ENCODE measurements at places on chromosomes 2 and 18. TPM values are rescaled to one million over a fixed set of nuclear protein-coding genes. Genes with fewer than 3 reads are reported as not detected.

DNA sequence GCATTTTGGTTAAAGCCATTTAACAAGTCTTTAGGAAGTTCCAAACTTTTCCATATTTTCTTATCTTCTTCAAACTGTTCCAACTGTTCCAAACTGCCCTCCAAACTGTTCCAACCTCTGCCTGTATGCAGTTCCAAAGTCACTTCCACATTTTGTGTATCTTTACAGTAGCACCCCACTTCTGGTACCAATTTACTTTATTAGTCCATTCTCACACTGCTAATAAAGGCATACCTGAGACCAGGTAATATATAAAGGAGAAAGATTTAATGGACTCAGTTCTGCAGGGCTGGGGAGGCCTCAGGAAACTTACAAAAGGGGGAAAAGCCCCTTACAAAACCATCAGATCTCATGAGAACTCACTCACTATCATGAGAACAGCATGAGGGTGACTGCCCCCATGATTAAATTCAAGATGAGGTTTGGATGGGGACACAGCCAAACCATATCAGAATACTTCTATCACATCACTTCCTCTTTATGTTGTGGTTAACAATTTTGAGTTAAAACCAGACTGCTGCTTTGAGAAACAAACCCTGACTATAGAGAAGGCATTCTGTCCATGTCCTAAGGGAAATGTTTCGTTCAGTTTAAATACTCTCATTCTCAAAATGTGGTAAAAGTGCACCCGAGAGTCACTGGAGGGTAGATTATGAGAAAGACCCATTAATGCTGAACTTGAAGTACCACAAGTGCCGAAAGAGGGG lies 11.0 kb downstream of the IL18R1 start:
- no peak for DNase-seq

PSME4 gene
- total RNA-seq: 22.6 TPM

GRCh38 chr2:19807346-19807745 lies 94.4 kb downstream of the TTC32 start:
- no peak for DNase-seq

GNLY gene
- total RNA-seq: not detected

ZBTB7C gene
- total RNA-seq: 6.2 TPM

GRCh38 chr18:48079885-48080284 lies 149.4 kb upstream of the SMAD2 start:
- no peak for DNase-seq

GRCh38 chr18:10893196-10893595 lies 256.2 kb downstream of the PIEZO2 start:
- DNase-seq: no peak

IGFBP5 gene
- 132 TPM for total RNA-seq

CTLA4 gene
- not detected for total RNA-seq

- DNase-seq: peak; percentile 72
Measured at GRCh38 chr2:23497063-23497462, 112.1 kb downstream of the KLHL29 start.

LOXL3 gene
- 23.7 TPM for total RNA-seq

DNA sequence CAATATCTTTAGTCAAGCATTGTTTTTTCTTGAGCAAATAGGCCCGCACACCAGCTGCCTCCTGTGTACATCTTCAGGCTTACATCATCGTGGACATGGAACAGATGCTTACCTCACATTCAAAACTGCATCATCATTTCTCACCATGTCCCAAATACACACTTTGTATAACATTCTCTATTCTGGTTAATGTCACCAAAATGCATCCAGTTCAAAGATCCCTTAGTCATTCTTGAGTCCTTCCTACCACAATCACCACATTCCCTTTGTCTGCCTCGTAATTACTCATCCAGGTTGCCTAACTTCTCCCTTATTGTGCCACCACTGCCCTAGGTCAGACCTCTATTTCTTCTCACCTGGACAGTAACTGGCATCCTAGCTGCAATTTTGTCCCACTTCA lies 373.7 kb upstream of the GALNT5 start:
- DNase-seq: peak; percentile 9

CNGA3 gene
- total RNA-seq: 0.04 TPM

CFAP221 gene
- total RNA-seq: 11.0 TPM

GRCh38 chr2:233193738-233194137 lies 57.7 kb upstream of the ATG16L1 start:
- no peak for DNase-seq

- no peak for DNase-seq
Measured at GRCh38 chr18:5420906-5421305, 122.9 kb downstream of the EPB41L3 start.

TGFA gene
- total RNA-seq: 0.21 TPM

DNA sequence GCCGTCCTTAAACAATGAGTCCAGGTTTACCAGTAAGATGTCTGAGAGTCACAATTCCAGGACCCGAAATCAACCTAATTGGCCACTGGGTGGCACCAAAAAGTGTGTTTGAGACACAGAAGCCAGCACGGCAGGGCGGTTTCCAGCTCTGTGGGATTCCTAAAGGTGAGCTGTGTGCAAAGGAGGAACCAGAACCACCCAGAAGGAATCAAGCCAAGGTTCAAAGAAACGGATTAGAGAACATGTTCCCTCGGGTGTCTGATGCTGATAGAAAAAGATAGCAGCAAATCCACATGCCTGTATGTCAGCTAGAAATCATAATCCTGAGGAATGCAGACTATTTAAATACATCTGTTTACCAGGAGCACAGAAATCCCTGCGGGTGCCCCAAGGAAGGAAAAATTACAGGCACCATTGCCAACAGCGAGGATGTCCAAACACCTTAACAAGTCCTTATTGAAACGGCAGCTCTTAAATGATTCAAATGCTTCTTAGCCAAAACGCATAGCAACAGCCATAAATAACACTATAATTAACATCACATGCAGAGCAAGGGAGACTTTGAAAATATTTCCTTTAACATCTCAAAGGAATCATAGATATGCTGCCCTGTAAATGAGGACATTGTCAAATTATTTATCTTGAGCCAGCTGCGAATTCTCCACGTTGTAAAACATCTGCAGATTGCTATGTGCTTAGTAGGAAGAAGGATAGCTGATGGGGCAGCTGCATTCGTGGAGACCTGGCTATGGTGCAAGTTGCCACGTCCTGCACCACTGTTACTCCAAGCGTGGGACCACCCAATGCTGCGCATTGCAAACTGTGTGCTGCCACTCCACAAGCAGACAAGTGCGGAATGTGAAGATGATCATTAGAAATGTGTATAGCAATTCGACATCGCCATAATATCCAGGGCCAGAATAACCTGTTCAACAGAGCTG lies 318.7 kb upstream of the NCKAP5 start:
- peak; percentile 88 for DNase-seq

CEBPZOS gene
- 10.6 TPM for total RNA-seq

ACADL gene
- 0.45 TPM for total RNA-seq

DNA sequence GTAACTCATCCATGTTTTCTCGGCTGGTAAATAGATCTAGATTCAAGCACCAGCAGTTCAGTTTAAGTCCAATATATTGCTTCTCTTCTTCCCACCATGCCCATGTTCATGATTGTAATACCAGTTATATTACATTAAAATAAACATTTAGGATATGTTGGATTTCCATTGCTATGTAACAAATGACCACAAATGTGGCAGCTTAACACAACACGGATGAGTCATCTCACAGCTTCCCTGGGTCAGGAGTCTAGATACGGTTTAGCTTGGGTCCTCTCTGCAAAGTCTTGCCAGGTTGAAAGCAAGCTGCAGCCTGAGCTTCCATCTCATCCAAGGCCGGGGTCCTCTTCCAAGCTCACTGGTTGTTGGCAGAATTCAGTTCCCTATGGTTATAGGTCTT lies 39.4 kb upstream of the SMAD2 start:
- DNase-seq: no peak

DNA sequence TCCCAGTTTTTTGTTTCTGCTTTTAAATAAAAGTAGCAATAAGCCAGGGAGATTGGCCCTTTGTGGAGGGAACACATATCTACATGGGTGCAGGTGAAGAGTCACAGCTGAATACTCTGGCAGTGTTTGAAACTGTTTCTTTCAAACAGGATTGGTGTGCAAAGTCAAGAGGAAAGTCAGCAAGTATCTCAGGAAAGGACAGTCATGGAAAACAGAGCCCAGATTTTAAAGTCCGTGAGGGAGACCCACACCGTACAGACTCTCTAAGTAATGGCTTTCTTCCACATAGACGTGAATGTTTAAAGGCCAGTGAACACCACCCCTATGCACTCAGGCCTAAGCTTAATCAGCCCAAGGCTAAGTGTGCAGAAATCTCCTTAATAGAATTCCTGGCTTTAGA lies 95.3 kb downstream of the GFPT1 start:
- DNase-seq: no peak

ZCCHC2 gene
- total RNA-seq: 12.2 TPM

DNA sequence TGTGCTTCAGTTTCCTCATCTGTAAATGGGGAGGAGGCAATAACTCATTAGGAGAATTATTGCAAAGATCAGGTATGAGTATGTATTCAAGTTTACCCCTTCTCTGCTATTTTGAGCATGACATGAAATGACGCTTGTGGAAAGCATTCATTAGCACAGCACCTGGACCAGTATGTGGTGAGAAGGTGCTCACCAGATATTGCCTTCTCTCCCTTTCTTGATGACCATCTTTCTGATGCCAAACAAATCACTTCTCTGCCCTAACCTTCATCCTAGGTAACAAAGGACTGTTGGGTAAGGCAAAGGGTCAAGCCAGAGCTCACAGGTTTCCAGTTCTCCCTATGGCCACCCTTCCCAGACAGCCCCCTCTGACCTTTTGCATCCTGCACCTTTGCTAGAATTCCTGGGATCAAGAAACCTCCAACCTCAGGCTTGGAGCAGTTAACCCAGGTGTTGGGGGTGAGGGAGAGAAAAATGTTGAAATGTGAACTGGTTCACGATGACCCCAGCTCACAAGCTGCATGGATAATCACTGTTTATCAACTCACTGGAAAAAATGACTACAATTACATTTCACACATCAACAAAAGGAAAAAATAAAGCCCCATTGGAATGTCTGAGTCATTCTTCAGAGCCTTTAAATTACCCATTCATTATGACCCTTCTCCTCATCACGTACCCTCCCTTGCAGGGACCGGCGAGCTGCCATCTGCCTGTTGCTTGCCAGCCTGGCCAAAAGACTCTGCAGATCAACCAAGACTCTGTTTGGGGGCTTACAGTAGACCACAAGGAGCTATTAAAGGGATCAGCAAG lies 41.6 kb downstream of the LBH start:
- no peak for DNase-seq

GRCh38 chr18:34926683-34927082 lies 114.5 kb upstream of the MAPRE2 start:
- DNase-seq: no peak

DNA sequence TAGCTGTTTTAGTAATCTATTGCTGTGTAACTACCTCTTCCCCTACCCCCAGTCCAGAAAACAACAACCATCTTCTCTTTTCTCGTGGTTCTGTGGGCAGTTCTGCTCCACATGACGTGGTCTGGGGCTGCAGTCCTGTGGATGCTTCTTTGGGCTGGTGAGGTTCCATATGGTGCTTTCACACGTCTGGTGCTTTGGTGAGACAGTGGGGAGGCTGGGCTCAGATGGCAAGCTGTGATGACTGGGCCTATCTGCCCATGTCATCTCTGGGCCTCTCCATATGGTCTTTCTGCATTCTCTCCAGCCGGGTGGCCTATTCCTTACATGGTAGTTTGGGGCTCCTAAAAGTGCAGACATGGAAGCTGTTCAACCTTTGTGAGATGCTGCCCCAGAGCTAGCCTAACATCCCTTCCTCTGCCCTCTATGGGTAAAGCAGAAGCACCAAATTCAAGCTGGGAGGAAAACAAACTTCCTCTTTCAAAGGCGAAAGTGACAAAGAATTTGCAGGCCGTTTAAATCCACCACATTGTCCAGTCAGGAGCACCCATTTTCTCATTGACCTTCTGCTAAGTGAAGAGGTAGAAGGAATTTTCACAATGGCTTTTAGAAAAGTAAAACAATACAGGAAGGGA lies 68.3 kb upstream of the IL1R1 start:
- DNase-seq: no peak

INO80B gene
- total RNA-seq: 23.0 TPM

GRCh38 chr2:119480718-119481142 lies 43.6 kb downstream of the SCTR start:
- DNase-seq: no peak

TEX44 gene
- not detected for total RNA-seq

DNA sequence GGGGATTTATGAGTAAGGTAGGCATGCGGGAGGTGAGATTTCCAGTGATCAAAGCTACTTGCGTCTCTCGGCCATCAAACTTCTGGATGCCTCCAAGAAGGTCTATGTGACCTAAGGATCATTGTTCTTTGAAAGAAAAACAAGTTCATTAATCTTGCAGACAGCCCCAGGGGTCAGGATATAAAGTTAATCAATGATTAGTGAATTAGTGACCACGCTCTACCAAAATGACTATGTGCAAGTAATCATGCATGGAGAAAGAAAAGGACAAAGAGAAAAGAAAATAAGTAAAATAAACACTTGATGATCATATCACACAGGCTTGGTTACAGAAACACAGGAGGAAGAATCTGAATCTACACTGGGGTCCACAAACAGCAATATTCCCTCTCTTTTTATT lies 42.5 kb upstream of the BCL11A start:
- no peak for DNase-seq

GRCh38 chr2:226578879-226579278 lies 220.7 kb downstream of the IRS1 start:
- DNase-seq: no peak

CAPN10 gene
- total RNA-seq: 61.6 TPM
